ENCODE measurements at places on chromosomes 7 and 10. TPM values are rescaled to one million over a fixed set of nuclear protein-coding genes. Genes with fewer than 3 reads are reported as not detected.

VPS50 gene
- total RNA-seq: 14.1 TPM

OR2F1 gene
- not detected for total RNA-seq

CNTNAP2 gene
- 0.81 TPM for total RNA-seq

CALML5 gene
- total RNA-seq: not detected

XRCC2 gene
- total RNA-seq: 0.38 TPM

All from mesangial cell (primary cell).